ENCODE measurements at places on chromosomes 11 and 22.

DNA sequence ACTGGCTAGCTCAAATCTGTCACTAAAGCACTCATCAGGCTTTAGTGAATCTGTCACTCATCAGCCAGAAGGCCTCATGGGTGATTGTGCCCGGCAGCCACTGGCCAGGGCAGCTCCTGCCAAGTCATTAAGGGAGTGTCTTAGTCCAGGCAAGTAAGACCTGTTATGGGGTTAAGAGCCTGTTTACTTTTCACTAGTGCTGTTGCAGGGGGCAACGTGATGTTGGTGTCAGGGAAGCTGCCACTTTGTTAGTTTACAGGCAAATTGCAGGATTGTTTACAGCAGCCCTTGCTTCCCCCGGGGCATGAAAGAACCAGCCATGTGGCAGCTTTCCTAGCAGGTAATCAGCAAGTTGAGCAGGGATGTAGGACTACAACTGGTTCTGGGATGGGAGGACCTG lies 155.6 kb upstream of the NCAM1 start:
- DNase-seq = no peak

DNA sequence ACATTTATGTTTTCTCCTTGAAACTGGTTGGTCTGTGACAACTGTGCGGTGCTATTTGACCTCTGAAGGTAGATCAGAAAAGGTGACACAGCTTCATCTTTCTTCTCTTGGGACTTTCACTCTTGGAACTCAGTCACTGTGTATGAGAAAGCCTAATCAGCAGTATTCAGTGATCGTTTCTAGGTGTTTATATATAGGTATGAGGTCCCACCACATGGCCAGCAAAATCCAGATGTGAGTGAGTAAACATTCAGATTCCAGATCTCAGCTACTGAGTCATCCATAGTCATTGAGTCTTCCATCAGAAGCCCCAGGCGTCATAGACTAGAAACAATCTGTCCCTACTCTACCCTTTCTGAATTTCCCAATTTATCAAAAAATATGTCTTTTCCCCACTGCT lies 117.3 kb upstream of the CTSC start:
- no peak for DNase-seq

GRCh38 chr22:36853407-36854099 lies 7.3 kb upstream of the NCF4 start:
- peak; percentile 61 for DNase-seq

DNA sequence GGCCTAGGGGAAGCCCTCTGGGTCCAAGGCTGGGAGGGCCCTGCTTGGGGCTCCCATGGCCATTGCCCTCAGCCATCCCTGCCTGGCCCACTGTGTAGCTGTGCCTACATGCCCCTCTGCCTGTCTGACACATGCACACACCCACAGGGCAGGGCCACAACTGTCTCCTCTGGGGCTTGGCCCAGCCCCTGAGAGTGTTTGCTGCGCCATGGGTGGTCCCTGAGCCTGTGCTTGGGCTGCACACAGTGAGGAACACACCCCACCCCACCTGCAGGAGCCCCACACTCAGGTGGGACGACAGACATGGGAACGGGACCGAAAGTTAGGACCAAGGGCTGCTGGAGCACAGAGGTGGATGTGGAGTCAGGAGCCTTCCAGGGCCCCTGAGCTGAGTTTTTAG lies 489.5 kb downstream of the TBC1D22A start:
- no peak for DNase-seq

- DNase-seq = no peak
Measured at GRCh38 chr11:46200537-46201281, 76.8 kb upstream of the CREB3L1 start.

GRCh38 chr11:71426413-71426812 lies 21.8 kb downstream of the DHCR7 start:
- DNase-seq = no peak

DNA sequence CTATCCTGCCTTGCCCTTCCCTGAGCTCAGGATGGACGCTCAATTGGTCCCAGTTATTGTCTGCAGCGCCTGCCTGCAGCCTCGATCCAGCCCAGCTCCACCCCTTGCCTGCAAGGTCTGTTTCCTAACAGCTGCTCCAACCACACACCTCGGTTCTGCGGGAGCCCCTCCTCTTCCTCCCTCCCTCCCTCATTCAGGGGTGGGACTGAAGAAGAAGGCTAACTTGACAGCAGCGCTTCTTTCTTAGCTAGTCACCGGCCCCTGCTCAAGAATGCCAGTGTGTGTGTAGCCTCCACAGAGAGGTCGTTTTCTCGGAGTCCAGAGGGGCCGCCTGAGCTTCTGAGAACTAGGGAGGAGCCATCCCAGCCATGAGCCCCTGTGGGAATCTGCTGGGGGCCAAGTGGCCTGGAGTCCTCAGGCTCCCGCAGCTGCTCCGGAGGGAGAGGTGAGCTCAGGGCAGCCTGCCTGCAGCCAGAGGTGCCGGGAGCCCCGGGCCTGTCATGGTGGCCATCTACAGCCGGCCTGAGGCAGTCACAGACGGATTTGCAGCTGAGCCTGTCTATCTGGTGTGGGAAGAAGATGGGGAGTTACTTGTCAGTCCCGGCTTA lies 36.1 kb downstream of the LIMK2 start:
- peak; percentile 79 for DNase-seq

DNA sequence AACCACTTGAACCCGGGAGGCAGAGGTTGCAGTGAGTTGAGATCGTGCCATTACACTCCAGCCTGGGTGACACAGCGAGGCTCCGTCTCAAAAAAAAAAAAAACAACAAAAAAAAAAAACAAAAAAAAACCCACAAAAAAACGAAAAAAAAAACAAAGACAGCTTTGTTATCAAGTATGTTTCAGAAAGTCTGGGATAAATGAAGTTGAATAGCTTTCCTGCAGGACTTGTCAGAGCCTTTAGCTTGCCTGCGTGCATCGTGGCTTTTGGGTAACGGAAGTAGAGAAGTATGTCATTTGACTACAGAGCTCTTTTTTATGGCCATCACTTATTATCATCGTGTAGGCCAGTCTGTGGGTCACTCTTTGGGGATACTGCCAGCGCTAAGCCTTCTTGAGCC lies 14.6 kb downstream of the TRIOBP start:
- no peak for DNase-seq

DNA sequence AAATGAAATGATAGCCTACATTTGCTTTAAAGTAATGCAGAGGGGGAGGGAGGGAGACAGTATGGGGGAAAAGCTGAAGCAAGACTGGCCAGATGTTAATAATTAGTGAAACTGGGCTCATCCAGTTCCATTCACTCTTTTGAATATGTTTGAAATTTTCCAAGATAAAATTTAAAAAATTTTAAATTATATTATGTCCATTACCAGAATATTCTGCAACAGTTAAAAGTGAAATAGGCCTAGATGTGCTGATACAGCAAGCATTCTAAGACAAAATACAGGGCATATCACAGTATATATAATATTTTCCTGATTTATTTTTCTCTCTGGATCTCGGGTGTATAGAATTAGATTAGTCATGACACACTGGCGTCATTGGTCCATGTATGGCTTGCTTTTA lies 13.6 kb upstream of the ZNRF3 start:
- DNase-seq = no peak

DNA sequence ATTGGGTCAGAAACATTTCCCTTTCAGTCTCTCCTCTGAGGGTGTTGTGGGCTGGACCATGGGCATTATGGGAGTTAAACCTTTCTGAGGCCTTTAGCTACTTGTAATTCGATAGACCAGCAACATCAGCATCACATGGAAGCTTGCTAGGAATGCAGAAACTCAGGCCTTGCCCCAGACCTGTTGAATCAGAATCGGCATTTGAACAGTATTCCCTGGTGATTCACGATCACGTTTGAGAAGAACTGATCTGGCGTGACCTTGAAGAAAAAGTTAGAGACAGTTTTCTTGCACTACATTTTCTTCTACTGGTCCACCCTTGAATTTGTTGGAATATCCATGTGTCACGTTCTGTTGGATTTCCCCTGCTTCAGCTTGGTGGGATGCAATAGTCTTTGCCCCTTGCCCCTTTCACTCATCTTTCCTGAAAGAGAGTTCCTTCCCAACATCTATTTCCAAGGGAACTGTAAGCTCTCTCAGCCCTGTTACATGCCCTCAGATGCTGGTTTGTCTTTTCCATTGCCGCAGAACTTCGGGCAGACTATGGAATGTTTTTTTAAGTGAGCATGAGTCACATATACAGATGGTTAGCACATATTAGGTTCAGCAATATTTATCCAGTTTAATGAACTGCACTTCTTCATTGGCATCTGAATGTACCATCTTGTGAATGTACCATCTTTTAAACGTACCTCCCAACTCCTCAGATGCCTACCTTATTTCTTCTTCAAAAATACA lies 23.9 kb downstream of the EHF start:
- no peak for DNase-seq

GRCh38 chr11:27296497-27296896 lies 66.5 kb downstream of the CCDC34 start:
- no peak for DNase-seq

GRCh38 chr11:8807544-8808225 lies 103.3 kb upstream of the AKIP1 start:
- no peak for DNase-seq

GRCh38 chr22:41429232-41429950 lies 17.2 kb downstream of the TOB2 start:
- no peak for DNase-seq

DNA sequence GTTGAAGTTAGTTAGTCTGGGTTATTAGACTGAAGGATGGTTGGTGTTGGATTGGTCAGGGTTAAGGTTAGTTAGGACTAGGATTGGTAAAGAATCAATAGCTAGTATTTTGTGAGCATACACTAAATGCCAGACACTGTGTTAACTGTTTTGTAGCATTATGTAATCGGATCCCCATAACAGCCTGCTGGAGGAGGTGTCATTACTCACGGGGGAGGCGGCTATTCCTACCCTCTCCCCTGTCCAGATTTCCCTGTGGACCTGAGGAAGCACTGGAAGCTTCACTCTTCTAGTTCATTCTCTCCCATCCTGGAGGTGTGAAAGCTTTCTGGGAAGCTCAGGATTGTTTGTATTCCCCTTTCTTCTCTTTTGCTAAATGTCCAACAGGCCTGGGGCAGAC lies 40.5 kb upstream of the KCNJ11 start:
- no peak for DNase-seq

All from neuronal stem cell (in vitro differentiated cells).